ENCODE measurements at places on chromosomes 3 and 15.

DNA sequence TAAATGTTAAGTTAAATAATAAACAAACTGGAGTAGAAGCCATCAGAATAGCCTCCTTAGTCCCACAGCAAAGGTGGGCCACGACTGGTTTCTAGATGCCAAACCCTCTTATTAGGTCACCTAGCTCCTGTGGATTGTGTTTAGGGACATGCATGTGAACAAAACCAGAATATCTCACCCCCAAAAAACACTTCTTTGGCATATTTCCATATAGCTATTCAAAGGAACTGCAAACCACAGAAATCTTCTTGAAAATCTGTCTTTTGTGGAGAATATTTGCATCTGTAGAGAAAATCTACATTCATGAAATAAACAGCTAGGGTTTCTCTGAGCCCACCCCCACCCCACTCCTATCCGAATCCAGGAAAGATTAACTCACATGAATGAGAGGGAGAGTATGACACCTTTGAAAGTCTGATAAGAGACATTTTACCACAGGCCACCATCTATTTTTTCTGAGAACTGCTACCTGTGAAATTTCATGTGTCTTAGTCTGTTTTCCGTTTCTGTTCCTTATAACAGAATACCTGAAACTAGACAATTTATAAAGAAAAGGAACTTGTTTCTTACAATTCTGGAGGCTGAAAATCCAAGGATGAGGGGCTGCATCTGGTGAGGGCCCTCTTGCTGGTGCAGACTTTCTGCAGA lies 159.4 kb downstream of the NEK10 start:
- no peak for DNase-seq

GRCh38 chr3:68172039-68172438 lies 517.6 kb upstream of the SUCLG2 start:
- DNase-seq = no peak

DNA sequence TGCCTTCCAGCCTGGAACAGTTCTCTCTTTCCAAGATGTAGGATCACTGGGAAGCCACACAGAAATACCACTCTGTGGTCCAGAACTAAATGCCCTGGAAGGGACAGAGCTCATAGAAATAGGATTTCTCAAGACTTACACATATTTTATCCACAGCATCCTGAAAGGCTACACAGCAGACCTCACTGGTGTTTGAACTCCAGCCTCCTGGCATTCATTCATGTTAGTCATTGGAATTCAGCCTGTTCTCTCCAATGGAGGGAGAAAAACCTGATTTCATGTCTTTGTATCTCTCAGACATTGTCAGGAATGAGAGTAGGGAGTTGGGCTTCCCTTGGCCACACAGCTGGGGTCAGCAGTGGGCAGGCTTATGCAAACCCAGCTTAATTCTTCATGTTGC lies 121.1 kb upstream of the PPP2R3A start:
- no peak for DNase-seq

- peak; percentile 68 for DNase-seq
Measured at GRCh38 chr3:16174389-16174788, at the start of gene GALNT15. TSS of gene GALNT15 (plus strand) at chr3:16174680. CDS start at chr3:16175152, 472 bp downstream.

DNA sequence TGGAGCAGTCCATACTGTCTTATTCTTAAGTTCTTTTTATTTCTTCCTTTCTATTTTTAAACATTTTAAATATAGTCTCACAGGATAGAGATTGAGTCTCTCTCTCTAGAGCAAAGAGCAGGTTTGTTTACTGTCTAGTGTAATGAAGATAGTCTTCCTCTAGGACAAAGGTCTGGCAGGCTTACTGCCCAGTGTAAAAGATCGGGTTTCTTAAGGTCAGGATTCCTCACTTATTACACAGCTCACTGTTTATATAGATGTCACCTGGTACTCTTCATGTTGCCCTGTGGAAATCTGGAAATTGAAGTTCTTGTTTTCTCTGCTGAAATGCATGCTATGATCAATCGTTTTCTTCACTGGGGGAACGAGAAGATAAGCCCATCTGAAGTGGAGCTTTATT lies 76.0 kb downstream of the ZBBX start:
- no peak for DNase-seq

- no peak for DNase-seq
Measured at GRCh38 chr15:23566071-23566554, 639 bp downstream of the MKRN3 start.

GRCh38 chr15:99929266-99929665 lies 196.0 kb upstream of the LYSMD4 start:
- no peak for DNase-seq

DNA sequence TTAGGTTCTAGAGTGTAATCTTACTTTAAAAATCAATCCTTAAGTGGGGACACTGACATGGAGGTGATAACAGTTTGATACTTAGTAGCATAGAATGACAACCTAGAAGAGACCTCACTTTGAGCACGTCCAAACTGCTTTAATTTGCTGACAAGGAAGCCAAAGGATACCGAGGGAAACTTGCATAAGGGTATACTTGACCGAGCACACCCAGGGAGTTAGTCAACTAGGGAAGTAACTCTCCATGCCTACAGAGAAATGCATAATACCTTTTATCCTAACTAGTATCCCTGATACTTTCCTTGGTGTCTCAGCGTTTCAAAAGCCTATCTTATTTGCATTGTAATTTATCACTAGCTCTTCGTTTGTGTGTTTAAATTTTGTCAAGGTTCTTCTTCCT lies 5.5 kb upstream of the TPRG1 start:
- no peak for DNase-seq

DNA sequence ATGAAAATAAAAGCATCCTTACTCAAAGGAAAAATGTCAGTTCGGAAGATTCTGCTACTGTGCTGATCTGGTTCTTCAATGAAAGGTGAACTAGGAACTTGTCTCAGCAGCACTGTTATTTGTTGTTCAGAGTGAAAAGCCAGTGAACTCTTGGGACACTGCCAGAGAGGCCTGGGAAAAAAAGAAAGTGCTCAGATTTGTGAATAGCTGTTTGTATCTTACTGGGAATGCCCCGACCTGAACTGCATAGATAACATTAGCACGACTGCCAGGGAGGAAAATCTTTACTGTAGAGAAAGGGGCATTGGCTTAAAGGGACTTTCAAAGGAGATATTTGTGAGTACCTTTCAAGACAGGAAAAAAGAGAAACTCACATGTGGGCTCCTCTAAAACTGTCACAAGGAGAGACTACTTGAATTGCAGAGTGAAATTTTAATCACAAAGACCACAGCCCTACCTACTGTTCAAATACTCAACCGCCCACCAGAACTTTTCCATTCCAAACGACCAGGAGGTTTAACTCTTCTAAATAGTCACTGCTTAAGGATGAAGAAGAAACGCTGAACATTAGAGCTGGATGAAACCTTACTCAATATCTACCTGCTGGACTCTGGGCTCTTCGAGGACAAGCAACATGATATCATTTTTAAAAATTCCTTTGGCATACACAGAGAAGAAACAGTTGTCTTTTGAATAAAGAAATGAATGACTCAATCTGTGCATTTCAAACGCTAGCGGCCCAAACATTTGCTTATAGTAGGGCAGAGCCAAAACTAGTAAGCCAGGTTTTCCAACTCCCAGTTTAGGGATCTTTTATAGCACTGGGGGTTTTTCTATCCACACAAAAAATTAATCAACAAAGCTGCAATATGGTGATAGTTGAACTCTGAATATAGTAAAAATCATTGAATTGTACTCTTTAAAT lies 13.4 kb downstream of the TAMM41 start:
- no peak for DNase-seq

- DNase-seq = no peak
Measured at GRCh38 chr3:178350763-178351162, 185.5 kb upstream of the KCNMB2 start.

GRCh38 chr3:196558476-196558875 lies 9.9 kb downstream of the WDR53 start:
- DNase-seq = no peak

DNA sequence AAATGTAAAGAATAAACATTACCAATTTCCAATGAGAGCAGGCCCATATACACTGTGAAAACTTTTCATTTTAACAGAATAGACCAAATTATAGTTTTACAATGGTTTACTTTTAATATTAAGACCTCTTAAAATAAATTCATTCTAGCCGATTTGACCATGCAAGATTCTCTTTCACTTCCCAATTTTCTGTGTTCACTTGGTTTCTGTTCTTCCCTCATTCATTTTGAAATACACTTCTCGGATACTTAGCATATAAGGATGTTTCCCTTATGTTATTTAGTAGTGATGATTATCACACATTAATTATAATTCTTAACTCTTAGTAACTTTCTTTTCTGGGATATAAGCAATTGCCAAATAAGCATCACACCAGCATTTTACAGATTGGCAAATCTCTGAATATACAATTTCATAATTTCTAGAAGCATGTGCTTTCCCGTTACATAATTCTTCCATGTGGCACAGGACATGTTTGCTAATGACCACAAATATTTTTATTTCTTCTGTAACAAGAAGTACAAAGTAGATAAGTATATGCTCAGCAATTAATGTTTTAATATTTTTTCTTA lies 13.9 kb downstream of the OR5H15 start:
- DNase-seq = no peak

GRCh38 chr3:99783011-99783573 lies 34.6 kb upstream of the CMSS1 start:
- DNase-seq = peak; percentile 18

- DNase-seq = no peak
Measured at GRCh38 chr15:96440978-96441377, 110.5 kb downstream of the NR2F2 start.

DNA sequence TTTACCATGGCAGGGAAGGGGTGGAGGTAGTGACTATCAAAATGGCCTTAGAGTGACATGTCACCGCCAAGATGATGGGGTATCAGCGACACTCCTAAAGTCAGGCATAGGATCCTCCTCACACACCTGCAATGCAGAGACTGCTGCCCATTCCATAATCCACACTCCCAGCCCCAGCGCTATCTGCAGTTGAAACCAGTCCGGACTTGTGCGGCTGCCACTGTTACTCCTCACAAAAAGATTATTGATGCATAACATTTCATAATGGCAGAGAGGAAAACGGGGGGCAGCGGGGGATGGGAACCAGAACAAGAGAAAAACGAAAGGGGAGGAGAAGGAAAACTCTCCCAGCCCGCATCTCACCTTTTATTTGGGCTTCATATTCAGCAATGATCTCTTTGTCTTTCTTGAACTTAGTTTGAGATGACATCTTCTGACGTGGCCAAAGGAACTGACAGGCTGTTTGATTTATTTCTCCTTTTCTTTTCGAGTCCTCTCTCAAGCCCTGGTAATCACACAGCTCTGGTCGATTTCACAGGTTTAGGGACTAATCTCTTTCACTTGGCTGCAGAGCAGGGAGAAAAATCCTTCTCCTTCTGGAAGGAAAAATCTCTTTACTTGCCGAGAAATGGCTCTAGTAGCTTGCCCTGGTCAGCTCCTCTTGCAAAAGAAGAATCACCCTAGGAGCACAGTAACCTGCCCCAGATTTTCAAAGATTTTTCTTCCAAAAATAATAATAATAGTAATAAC lies 749 bp downstream of the SRGAP3 start:
- DNase-seq = no peak

- no peak for DNase-seq
Measured at GRCh38 chr3:127535106-127535785, 55.3 kb downstream of the TPRA1 start.

GRCh38 chr3:63967675-63968611 lies 55.4 kb downstream of the PSMD6 start:
- no peak for DNase-seq

GRCh38 chr15:49815526-49815925 lies 194.7 kb downstream of the DTWD1 start:
- no peak for DNase-seq

DNA sequence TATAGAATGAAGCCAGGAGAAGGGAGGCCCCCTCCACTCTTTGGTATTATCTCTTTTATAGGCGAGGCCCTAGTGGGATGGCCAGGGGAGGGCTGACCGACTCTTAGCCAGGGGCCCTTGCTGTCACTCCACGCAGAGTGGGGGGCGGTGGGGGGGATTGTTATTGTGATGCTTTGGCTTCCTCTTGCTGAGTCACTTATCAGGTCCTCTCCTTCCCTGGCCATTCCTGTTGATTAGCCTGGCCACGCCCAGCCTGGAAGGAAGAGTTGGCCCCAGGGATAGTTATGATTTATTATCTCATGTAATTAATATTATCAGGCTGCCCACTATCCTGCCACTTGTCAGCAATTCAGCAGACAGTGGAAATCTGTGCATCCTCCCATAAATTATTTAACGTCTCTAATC lies 25.5 kb upstream of the SKOR1 start:
- DNase-seq = no peak

DNA sequence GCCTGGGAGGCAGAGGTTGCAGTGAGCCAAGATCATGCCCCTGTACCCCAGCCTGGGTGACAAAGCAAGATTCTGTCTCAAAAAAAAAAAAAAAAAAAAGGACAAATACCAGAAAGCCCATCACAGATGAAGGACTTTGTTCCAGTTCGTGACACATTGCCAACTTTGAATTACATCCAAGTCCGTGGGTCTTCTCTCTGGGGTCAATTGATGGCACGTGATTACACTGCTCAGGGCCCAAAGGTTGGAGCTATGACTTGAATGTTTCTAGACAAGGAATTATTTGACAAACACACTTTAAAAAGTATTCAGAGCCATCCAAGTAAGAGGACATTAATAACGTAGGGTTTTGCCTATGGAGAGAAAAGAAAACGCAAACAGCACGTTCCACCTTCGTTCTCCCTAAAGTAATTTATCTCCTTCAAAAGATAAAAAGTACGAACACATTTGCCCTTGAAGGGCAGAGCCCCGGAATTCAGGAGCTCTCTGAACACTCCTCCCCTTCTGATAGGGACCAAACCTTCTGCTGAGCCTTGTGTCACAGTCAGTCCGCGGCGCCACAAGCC lies 31.3 kb upstream of the ST3GAL6 start:
- DNase-seq = no peak

GRCh38 chr15:85313339-85313738 lies 67.1 kb upstream of the AKAP13 start:
- no peak for DNase-seq

- no peak for DNase-seq
Measured at GRCh38 chr3:194607592-194608389, 25.4 kb downstream of the TMEM44 start.

- DNase-seq = no peak
Measured at GRCh38 chr3:195425849-195426248, 17.0 kb downstream of the ACAP2 start.
